ENCODE measurements at places on chromosomes 11 and 22. TPM values are rescaled to one million over a fixed set of nuclear protein-coding genes. Genes with fewer than 3 reads are reported as not detected.

Gene SLC22A8
- total RNA-seq = not detected

Gene GDPD4
- not detected for total RNA-seq

Gene OR2AG2
- 0.25 TPM for total RNA-seq

Gene MYO7A
- 3.5 TPM for total RNA-seq

Gene PHOX2A
- total RNA-seq = not detected

Gene TSSK2
- not detected for total RNA-seq

Gene ADM2
- 10.5 TPM for total RNA-seq

Gene BLID
- 2.0 TPM for total RNA-seq

Gene APOL6
- 16.7 TPM for total RNA-seq

Measured in PC-9 (cell line).